Foreskin fibroblast (primary cell): ENCODE measurements at places on chromosomes 13 and 19.

- DNase-seq: no peak
Measured at GRCh38 chr13:33816912-33817311, 1.0 kb upstream of the RFC3 start.

DNA sequence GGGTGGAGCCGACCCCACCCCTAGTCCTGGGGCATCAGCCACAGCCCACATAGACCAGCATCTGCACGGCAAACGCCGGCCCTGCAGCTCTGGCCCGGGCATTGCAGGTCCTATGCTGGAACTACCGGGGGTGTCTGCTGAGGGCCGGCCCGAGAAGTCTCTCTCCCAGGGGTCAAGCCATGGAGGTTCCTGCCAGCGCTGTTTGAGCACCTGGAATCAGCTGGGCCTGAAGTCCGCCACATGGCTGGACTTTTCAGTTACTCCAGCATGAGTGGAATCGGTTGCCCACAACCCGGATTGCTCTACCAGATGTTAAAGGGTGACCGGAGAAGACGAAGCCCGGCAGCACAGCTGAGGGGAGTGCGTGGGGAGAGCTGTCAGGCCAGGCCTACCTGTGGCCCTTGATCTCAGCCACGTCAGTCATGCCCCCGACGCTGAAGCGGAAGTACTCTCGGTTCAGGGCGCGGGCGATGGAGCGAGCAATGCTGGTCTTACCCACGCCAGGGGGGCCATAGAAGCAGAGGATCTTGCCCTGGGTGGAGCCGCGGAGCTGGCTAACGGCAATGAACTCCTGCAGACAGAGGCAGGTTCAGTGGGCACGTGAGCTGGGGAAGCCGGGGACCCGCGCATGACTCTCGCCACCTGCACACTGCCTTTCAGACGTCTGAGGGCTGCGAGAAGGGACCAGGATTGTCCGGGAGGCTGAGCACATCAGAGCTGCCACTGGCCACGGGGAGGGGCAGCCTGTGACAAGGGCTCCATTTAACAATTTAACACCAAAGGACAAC is 8.7 kb downstream of the RPL36 start:
- no peak for DNase-seq

- no peak for DNase-seq
Measured at GRCh38 chr13:73974051-73974450, 160.2 kb downstream of the KLF12 start.

DNA sequence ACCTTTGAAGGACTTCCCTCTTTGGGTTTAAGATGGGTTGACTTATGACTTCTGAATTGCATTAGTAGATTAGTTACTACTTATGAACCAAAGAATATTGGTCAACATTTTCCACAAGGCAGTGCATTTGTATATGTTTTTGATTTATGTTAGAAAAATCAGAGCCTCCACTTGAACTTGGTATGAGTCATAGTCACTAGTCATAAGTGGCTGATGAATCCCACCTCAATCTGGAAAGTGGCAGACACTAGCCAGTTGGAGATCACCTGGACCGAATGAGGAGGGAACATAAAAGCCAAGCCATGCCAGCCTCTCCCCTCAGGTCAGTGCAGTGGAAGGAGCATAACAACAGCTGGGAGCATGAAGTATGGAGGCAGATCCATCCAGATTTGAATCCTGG is 39.3 kb upstream of the SPART start:
- peak; percentile 32 for DNase-seq

DNA sequence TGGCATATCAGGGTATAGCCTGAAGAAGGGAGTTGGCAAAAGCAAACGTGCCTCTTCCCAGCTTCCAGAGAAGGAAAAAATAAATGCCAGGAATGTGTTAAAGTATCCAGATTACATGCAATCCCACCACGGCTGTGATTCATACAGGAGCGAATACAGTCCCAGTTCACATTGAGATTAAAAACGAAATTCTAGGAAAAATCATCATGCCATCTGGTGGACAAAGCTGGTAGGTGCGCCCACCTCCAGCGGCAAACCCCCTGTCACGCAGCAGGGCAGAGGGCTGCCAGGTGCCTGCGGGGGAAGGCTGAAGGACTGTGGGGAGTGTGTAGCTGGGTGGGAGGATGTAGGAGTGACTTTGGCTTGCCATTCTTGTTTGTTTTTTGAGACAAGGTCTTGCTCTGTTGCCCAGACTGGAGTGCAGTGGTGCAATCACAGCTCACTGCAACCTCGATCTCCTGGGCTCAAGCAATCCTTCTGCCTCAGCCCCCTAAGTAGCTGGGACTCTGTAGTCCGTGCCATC is 6.4 kb upstream of the DMWD start:
- peak; percentile 68 for DNase-seq

DNA sequence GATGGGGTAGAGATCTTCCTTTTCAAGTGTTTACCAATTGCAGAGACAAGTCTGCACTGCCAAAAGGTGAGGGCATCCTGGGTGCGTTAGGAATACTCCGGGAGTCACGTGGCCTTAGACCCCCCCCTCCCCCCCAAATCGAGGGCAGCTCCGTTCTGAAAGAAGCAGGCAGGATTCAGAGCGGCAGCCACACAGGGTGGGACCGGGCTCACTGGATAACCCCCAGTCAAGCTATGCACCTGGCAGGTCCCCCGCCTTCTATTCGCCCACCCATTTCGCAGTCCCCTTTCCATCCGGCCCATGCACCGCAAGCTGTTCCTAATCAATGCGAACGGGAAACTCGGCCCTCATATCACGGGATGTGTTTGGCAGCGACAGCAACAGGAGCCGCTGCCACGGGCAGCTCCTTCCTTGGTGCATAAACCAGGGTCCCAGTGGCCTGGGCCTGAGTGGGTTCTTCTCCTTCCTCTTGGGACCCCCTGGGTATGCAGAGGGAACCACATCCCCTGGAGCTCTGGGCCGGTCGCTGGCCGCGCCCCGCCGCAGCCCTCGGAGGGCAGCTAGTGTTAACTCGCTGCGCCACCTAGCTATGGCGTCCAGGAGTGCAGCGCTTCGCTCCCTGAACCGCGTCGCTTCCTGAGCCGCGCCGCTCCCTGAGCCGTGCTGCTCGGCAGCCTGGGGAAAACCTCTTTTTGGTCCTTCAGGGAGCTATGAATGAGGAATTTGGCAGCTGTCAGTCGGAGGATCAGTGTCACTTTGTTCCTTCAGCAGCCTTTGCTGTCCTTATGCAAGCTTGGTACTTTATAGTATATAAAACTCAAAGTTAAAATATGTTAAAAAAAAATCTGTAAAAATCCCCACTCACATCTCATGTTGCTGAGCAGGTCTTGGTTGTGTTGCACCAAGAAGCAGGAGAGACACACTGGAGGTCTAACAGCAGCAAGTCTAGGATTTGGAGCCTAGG is 41.4 kb downstream of the LYL1 start:
- peak; percentile 68 for DNase-seq

DNA sequence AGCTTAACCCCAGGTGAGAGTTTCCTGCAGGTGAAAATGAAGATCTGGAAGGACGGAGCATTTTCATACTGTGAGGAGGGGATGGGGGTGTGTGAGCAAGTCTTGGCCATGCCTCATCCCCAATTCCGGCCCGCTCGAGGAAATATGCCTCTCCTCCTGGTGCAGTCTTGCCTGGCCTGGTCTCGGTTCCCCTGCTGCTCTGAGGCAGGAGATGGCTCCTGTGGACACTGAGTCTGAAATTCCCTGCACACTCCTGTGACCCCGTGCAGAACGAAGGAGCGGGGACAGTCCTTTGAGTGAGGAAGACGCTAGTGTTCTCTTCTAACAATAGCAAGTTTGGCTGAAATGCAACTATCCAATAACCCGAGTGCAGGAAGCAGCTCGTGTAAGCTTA is 329 bp upstream of the ZNF439 start:
- DNase-seq: no peak

GRCh38 chr19:49613374-49613773 is 22.4 kb downstream of the PRR12 start:
- DNase-seq: peak; percentile 51

- DNase-seq: peak; percentile 28
Measured at GRCh38 chr13:41520016-41520659, 62.8 kb downstream of the RGCC start.

GRCh38 chr19:33895366-33895765 is 98.7 kb downstream of the KCTD15 start:
- no peak for DNase-seq

- no peak for DNase-seq
Measured at GRCh38 chr19:6802336-6803035, 30.0 kb downstream of the VAV1 start.

DNA sequence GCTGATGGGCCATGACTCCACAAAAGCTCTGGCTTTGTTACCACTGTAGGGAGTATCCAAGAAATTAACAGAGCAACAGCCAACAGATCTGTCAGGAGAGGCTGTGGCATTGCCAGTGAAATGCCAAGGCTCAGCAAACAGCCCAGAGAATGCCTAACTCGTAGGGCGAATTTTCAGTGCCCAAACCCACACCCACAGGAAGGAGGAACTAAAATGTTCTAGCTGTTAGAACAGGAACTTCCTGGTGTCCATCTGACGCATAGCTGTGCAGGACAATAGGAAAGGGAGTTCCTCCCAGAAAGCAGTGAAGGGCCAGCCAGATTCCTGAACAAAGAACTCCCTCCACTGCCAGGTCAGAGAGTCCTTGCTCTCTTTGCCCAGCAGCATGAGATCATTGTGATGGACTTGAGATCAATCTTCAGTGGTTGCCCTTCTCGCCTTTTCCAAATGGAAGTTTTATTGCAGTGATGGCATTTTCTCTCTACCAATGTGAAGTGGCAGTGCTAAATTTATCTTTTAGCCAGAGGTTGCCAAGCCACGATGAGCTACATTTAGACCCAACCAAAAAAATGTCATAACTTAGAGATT is 224.2 kb upstream of the STARD13 start:
- peak; percentile 61 for DNase-seq

GRCh38 chr19:13974073-13974472 is 21.8 kb downstream of the DCAF15 start:
- no peak for DNase-seq

GRCh38 chr19:8705742-8706141 is 7.1 kb upstream of the ACTL9 start:
- DNase-seq: no peak

- DNase-seq: no peak
Measured at GRCh38 chr13:94160875-94161274, 318.6 kb downstream of the DCT start.

- peak; percentile 89 for DNase-seq
Measured at GRCh38 chr19:45376045-45376724, 5.8 kb upstream of the ERCC2 start.

DNA sequence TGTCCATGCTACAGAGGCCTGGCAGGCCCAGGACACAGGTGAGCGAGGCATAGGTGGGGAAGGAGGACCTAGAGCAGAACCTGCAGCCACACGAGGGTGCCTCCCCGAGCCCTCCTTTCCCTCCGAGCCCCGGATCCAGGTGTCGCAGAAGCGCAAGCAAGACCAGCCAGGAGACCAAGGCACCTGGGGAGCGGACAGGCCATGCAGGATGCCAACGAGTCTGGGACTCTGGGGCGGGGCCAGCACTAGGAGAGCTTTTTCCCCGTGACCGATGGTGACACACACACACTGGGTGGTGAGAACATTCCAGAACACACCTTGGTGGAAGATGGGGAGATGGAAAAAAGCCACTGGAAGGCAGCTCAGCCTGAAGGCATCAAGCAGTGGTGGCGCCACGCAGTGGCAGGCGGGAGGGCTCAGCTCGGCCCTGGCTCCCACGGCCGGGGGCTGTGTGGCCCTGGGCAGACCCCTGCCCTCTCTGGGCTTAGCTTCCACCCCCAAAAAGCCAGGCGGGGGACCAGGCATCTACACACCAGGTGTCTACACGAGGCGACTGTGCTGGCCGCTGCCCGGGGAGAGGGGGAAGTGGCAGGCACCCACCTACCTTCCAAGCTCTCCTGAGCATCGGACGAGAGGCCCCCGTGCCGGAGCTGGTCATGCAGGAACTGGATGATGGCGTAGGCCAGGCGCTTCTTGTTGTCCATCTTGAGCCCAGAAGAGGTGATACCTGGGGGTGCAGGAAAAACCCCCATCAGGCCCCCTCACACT is 14.5 kb downstream of the SGTA start:
- DNase-seq: no peak

DNA sequence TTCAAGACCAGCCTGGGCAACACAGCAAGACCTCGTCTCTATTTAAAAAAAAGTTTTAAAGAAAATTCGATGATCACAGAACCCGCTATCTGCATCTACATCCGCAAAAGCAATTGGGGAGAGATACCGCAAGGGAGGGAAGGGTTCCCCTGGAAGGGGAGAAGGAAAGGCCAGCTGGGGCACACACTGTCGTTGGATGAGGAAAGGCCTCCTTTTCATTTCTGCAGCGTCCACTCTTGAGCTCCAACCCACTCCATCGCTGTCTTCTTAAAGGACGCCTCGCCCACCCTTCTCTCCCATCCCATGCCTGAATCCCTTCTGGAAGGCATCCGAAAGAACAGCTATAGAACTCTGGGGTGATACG is 3.2 kb upstream of the PRKCG start:
- no peak for DNase-seq

DNA sequence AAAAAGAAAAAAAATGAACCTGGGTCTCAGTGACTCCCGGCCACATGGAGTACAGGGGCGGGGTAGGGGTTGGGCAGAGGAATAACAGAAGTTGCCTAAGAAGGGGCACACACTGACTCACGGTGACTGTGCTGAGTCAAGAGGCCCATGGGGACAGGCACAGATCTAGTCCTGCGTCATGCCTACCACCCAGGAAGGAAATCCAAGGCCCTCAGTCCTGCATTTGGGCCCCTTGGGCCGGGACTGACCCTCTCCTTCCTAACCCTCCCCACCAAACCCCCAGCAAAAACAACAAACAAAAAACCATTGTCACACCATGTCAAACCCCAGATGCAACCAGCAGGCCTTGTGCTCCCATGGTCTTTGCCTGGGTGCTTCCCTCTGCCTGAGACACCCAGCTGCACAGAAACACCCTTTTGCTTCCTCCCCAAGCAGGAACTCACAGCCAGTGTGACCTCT is 9.6 kb upstream of the NOTCH3 start:
- peak; percentile 77 for DNase-seq

DNA sequence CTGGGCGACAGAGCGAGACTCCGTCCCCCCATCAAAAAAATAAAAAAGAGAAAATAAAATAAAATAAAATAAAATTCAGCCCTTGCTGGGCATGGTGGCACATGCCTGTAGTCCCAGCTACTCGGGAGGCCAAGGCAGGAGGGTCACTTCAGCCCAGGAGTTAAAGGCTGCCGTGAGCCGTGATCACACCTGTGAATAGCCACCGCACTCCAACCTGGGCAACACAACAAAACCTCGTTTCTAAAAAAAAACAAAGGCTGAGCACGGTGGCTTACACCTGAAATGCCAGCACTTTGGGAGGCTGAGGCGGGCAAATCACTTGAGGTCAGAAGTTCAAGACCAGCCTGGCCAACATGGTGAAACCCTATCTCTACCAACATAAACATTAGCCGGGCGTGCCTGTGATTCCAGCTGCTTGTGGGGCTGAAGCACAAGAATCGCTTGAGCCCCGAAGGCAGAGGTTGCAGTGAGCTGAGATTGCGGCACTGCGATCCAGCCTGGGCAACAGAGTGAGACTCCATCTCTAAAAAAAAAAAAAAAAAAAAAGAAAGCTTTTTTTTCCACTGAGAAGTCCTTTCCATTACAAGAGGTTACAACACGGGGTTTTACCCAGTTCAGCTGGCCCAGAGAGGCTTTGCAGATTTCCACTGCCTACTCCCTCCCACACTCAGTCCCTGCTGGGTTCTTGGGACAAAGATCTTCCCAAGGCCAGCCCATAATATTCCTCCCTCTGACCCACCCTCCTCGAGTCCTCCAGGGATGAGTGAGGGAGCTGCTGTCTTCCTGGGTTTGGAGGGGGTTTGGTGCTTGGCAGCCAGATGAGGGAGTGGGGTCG is 6.4 kb downstream of the ANGPTL4 start:
- no peak for DNase-seq
